ENCODE measurements at places on chromosomes 12 and 14. TPM values are rescaled to one million over a fixed set of nuclear protein-coding genes. Genes with fewer than 3 reads are reported as not detected.

The AVPR1A gene
- total RNA-seq: 1.7 TPM

The KLRB1 gene
- 6.3 TPM for total RNA-seq

The LRIG3 gene
- total RNA-seq: 80.2 TPM

The ASCL4 gene
- not detected for total RNA-seq

The FLRT2 gene
- 4.8 TPM for total RNA-seq

The SOCS2 gene
- total RNA-seq: 34.0 TPM

- peak overlapping the region; percentile 39 for H3K27ac ChIP-seq
- no peaks in the 10 kb centered on the region for H3K27me3 ChIP-seq
- no peaks in the 10 kb centered on the region for H3K36me3 ChIP-seq
- H3K4me3 ChIP-seq: no peak overlapping the region
Observed at GRCh38 chr12:108328420-108328819, 10.7 kb downstream of the CMKLR1 start.

GRCh38 chr14:83463500-83464098 lies 1929.9 kb upstream of the SEL1L start:
- H3K36me3 ChIP-seq: no peaks in the 10 kb centered on the region
- no peaks in the 10 kb centered on the region for H3K4me1 ChIP-seq
- no peak overlapping the region for H3K4me3 ChIP-seq
- DNase-seq: no peak
- H3K27me3 ChIP-seq: no peaks in the 10 kb centered on the region

DNA sequence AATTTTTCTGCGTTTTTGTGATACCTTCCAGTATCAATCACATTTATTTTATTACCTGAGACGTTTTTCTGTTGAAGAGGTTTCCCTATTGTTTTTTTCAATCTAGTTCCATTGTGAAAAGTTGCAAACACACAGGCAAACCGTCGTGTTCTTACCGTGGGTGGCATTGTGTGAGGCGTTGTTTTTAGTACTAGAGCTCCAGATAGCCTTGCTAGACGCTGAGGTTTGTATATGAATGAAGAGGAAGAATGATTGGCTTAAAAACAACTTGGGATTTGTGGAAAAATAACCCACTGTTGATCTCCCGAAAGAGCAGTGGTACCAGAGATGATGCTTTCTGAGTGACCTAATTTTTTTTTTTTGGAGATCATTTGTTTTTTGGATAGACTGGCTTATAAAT lies 1.0 kb downstream of the SOCS4 start:
- H3K4me3 ChIP-seq: no peak overlapping the region
- H3K27ac ChIP-seq: no peak overlapping the region
- H3K36me3 ChIP-seq: no peaks in the 10 kb centered on the region
- no peak for DNase-seq
- no peaks in the 10 kb centered on the region for H3K27me3 ChIP-seq

GRCh38 chr14:33210311-33210710 lies 271.6 kb downstream of the NPAS3 start:
- no peak for DNase-seq
- no peaks in the 10 kb centered on the region for H3K4me1 ChIP-seq
- no peak overlapping the region for H3K27ac ChIP-seq
- H3K36me3 ChIP-seq: no peaks in the 10 kb centered on the region
- H3K4me3 ChIP-seq: no peak overlapping the region

DNA sequence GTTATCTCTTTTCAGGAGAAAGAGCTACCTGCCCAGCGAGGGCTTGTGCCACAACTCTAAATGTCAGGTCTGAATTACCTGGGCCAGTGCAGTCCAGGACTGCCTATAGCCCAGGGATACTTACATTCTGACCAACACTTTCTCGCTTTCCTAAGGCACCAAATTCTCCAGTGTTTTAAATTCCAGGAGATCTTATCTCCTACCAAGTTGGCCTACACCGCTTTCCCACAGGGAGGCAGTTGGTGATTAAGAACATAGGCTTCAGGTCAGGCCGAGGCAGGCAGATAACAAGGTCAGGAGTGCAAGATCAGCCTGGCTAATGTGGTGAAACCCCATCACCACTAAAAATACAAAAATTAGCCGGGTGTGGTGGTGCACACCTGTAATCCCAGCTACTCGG lies 41.1 kb downstream of the RPS29 start:
- H3K36me3 ChIP-seq: no peaks in the 10 kb centered on the region
- no peak for DNase-seq
- H3K27me3 ChIP-seq: no peaks in the 10 kb centered on the region

DNA sequence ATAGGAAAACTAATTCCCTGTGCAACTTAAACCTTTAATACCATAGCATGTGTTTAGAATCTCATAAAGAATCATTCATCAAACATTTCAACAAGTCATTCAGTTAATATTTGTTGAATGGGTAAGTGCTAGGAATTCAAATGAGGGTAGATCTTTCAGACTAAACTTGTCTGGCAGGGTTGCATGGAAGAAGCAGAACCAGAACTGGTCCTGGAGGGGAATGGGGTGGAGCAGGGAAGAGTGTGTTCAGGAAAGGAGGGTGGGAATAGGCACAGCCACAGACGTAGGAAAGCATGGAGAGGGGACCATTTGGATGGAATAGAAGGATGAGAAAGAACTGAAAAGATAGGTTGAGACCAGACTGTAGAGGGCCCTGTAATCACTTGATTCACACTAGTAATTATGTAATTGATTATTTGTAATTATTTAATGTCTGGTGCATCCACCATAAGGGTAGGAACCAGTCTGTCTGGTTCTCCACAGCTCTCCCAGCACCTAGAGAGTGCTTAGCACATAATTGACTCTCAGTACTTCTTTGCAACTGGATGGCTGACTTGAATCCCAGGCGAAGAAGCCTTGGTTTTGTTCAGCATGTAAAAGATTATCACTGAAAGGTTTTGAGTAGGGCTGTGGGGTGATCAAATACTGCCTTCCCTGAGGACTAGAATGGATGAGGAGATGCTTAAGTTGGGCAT lies 3.0 kb upstream of the MAP3K9 start:
- H3K27ac ChIP-seq: no peak overlapping the region
- H3K36me3 ChIP-seq: no peaks in the 10 kb centered on the region
- peaks cover 7% of the 10 kb centered on the region for H3K4me1 ChIP-seq
- no peak for DNase-seq
- no peaks in the 10 kb centered on the region for H3K27me3 ChIP-seq

GRCh38 chr12:102728506-102729242 lies 188.4 kb downstream of the PAH start:
- H3K4me3 ChIP-seq: no peak overlapping the region
- no peak overlapping the region for H3K27ac ChIP-seq
- H3K36me3 ChIP-seq: no peaks in the 10 kb centered on the region
- no peak for DNase-seq
- no peaks in the 10 kb centered on the region for H3K4me1 ChIP-seq

DNA sequence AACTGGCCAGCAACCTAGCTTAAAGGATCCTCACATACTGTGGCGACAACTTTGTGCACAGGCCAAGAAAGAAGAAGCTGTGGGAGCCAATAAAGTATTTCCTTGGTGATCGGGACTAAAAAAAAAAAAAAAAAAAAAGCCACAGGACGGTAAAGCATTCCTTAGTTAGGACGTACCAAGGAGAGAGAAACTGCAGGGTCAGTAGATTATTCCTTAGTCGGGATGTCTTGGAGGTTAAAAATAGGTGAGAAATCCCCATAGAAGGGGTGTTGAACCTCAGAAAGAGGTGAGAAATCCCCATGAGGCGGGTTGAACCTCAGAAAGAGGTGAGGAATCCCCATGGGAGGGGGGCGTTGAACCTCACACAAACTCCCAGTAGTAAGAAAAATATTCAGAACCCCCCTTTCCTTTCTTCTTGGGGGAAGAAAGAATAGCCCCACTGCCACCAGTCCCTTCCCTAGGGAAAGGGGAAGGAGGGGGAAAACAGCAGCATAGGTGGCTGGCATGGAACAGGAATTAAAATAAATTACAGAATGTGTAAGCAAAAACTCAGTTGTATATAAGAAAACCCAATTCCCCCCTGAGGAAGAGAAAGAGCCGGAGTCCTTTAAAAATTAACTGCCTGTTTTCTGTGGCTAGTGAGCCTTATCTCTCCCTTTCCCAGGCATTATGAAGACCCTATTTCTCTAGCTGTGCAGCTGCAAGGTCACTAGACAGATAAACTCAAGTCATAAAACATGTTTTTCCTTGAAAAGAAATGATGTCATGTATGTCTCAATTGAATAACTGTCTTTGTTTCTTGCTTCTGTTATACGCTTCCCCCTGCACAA lies 26.8 kb downstream of the KLRK1 start:
- peak overlapping the region; percentile 77 for H3K27ac ChIP-seq
- H3K36me3 ChIP-seq: no peaks in the 10 kb centered on the region
- peak overlapping the region; percentile 73 for H3K4me3 ChIP-seq
- no peaks in the 10 kb centered on the region for H3K27me3 ChIP-seq

DNA sequence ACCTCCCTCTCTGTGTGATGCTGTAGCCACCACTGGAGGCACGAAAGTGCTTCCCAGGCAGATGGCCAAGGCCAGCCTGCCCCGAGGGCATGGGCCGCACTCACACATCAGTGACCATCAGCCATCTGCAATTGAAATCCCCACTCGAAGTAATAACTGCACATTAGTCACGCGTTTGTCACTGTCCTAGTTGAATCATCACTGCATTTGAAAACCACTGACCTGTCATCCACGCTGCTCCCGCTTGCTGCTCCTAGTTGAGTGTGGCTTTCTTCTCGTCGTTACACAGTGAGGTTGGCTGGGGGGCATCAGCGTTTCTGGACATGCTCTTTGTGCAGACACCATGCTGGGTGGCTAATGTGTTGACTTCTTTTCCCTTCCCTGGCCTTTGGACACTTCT lies 176.1 kb downstream of the ADGRD1 start:
- no peak for DNase-seq
- no peaks in the 10 kb centered on the region for H3K4me1 ChIP-seq
- H3K4me3 ChIP-seq: no peak overlapping the region

DNA sequence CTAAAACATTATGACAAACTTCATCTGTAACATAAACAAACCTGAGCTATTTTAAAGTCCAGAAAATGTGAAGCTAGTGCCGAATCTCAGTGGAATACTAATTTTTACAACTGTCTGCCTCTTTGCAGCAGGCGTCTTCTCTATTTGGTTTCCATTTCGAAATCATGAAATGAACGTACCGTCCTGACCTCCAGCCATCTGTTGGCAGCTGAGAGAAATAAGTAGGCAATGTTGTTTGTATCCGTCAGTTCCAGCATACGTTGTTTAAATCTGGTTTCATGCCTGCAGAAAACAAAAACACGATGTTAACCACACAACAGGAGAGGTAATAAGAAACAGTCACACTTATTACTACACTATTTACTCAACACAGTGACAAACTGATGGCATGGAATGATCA lies 54.3 kb upstream of the KCNJ8 start:
- no peaks in the 10 kb centered on the region for H3K27me3 ChIP-seq
- no peak overlapping the region for H3K27ac ChIP-seq
- no peaks in the 10 kb centered on the region for H3K36me3 ChIP-seq
- H3K4me3 ChIP-seq: no peak overlapping the region

GRCh38 chr12:64824130-64824499 lies 332 bp upstream of the TBC1D30 start:
- peaks cover 17% of the 10 kb centered on the region for H3K4me1 ChIP-seq
- no peak for DNase-seq
- peaks cover 17% of the 10 kb centered on the region for H3K27me3 ChIP-seq

DNA sequence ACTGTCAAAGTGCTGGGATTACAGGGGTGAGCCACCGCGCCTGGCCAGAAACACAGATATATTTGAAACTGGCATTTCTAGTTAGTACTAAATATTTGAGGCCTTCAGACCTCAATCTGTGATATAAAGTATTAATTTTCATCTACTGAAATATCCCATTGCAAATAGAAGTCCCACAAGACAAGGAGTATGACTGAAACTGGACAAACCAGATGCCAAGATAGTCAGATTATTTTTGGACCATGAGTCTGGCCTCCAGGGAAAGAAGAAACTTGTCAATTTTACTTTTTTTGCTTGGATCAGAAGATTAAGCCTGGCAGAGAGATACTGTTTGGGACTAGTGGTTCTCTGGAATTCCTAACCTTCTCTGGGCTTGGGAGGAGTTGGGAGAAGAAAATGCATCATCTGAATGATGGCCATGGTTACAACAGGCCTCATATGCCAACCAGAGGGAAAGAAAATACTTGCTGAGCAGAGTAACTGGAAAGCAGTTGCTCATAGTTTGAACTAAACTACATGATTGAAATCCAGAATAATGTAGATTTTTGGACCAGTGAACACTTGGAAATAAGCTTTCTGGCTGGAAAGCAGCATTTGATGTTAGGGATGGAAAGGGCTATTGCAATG lies 2.9 kb upstream of the SMOC1 start:
- no peak overlapping the region for H3K27ac ChIP-seq
- DNase-seq: no peak
- H3K27me3 ChIP-seq: no peaks in the 10 kb centered on the region
- H3K36me3 ChIP-seq: no peaks in the 10 kb centered on the region
- H3K4me1 ChIP-seq: peaks cover 11% of the 10 kb centered on the region

- H3K4me1 ChIP-seq: no peaks in the 10 kb centered on the region
- DNase-seq: no peak
- no peaks in the 10 kb centered on the region for H3K36me3 ChIP-seq
- no peak overlapping the region for H3K27ac ChIP-seq
Observed at GRCh38 chr12:76628745-76629144, 69.2 kb upstream of the OSBPL8 start.

- H3K4me3 ChIP-seq: peak overlapping the region; percentile 3
- peak overlapping the region; percentile 54 for H3K27ac ChIP-seq
- no peaks in the 10 kb centered on the region for H3K4me1 ChIP-seq
- H3K27me3 ChIP-seq: no peaks in the 10 kb centered on the region
Observed at GRCh38 chr14:55138091-55138490, 9.0 kb downstream of the LGALS3 start.

- no peak for DNase-seq
- no peak overlapping the region for H3K4me3 ChIP-seq
- H3K27ac ChIP-seq: no peak overlapping the region
- no peaks in the 10 kb centered on the region for H3K36me3 ChIP-seq
- no peaks in the 10 kb centered on the region for H3K4me1 ChIP-seq
Observed at GRCh38 chr14:96847451-96847850, 50.3 kb downstream of the VRK1 start.

DNA sequence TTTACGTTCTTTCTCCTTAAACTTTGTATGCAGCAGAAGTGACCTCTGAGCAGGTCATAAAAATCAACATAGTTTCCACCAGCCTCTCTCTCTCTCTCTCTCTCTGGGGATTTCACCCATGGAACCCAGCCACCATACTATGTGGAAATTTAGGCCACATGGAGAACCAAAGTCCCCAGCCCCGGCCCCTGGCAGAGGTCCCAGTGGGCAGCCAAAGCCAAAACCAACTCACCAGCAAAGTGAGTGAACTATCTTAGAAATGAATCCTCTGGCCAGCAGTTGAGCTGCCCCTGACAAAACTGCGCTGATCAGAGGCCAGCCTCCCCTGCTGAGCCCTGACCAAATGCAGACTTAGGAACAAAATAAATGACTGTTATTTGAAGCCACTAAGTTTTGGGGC lies 9.2 kb downstream of the DUSP6 start:
- H3K4me1 ChIP-seq: peaks cover 7% of the 10 kb centered on the region
- DNase-seq: no peak
- no peaks in the 10 kb centered on the region for H3K27me3 ChIP-seq

DNA sequence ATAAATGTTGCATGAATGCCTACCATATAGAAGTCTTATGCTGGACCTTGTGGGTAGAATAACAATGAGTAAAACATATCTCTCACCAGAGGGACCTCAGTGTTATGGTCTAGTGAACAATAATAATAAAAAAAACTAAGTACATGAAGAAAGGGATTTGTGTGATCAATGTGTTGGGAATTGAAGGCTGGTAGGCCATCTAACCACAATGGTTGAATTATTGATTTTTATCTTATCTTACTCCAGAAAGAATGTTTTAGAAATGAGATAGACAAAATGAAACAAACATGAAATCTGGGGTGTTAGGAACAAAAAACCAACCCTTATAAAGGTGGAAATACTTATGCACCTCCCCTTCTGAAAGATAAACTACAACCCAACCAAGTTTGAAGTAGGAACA lies 243.9 kb upstream of the LRIG3 start:
- H3K27ac ChIP-seq: no peak overlapping the region
- no peak for DNase-seq
- H3K36me3 ChIP-seq: no peaks in the 10 kb centered on the region
- no peaks in the 10 kb centered on the region for H3K4me1 ChIP-seq

Data from Peyer's patch (tissue), 4 donors.